ENCODE measurements at places on chromosomes 5 and 9.

DNA sequence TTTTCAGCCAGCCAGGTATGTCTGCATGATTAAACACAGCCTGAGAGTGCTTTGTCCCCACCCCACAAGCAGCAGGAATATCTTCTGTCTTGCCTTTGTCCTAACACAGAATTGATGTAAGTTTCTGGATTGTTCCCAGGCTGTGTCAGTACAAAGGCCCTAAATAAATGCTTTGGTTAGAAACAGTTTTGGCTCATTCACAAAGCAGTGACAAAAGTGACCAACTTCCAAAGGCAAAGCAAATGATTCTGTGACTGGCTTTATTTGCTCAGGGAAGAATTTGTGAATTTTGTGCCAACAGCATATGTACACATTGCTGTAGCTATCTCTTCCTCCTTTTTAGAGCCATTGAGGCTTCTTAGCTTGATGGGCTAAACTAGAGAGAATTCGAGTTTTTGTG is 133.7 kb downstream of the PLPPR1 start:
- no peak for DNase-seq

DNA sequence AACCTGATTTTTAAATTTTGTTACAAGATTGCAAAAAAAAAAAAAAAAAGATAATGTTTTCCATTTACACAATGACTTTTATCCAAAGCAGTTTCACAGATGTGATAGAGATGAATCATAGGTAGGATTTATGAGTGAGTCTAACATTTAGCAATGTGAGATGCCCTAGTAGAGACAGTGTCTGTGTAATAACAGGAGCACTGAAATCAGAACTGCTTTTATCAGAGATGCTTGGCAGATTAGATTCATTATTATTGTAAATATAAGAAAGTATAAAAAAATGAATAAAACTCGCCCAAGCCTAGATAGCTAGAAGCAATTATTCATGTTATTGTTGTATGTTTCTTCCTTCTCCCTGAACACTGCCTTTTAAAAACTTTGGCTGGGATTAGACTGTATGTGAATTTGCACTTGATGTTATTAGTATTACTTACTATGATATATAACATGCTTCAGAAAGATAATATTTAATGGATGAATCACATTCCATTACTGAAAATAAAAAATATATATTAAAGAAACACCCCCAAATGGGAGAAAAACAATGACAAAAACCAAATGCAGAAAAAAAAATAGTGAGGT is 567.3 kb upstream of the KLF4 start:
- DNase-seq, result no peak

DNA sequence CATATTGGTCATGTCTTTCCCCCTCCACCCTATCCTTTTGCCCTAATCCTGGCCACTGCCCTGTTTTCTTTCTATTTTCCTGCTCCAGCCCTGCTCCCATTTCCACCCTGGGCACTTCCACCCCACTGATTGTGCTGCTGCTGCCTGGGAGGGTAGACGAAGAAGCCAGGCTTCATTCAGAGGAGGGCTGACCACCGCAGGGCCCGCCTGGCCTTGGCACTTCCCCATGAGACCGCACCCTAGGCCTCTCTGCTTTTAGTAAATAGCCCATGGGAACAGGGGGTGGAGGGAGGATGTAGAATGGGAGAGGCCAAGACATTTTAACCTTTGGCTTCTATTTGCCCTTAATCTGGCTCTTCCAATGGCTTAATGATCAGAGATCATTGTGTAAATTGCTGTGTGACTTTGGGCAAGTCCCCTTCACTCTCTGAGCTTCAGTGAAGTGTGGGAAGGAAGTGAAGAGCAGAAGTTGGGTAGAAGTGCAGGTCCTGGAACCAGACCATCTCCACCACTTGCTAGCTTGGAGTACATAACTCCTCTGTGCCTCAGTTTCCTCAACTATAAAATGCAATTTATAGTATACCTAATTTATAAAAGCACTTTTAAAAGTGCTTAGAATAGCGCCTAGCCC is 13.6 kb upstream of the GPX3 start:
- no peak for DNase-seq

DNA sequence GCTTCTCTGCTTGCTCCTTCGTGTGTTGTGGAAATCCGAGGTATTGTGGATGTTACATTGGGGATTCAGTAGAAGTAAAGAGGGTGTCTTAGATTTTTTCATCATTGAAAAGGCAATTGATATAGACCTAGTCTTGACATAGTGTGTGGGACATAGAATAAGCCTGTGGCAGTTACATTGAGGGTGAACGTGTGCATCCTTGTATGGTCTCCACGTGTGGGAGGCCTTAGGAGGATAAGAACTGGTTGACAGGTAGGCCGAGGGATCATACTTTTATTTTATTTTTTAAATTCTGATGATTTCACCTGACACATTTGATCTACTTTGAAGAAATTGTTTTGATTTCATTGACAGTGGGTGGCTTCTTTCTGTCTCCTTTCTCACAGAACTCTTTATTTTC is 17.0 kb upstream of the FAM120AOS start:
- no peak for DNase-seq

GRCh38 chr5:91030521-91031401 is 352.4 kb downstream of the ARRDC3 start:
- DNase-seq, result no peak

All from B cell (primary cell).